Right ventricle myocardium inferior (tissue), 1 donor: ENCODE measurements at places on chromosomes 2 and 18. TPM values are rescaled to one million over a fixed set of nuclear protein-coding genes. Genes with fewer than 3 reads are reported as not detected.

GRCh38 chr2:151627353-151627752, 106.9 kb downstream of the NEB start:
- DNase-seq, result no peak

DNA sequence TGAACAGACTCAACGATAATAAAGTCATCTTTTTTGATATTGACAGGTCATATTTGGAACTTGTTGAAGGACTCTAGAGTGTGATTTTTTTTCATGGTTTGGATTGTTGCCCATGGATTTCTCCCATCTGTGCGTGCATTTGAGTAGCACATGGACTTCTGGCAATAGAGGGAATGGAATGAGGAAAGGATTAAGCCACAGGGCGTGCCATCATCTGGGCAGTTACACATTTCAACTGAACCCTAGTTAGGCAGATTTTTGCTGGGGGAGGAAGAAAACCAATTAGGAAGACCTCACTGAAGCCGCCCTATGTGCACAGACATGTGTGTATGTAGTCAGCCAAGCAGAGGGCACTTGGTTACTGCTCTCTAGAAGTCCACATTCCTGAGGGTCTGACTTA, 72.6 kb downstream of the TPGS2 start:
- no peak for DNase-seq

RTP5 gene
- total RNA-seq, result not detected

UGT1A5 gene
- not detected for total RNA-seq

SERPINB7 gene
- total RNA-seq, result not detected

TNFAIP6 gene
- total RNA-seq, result 2.9 TPM
